ENCODE measurements at places on chromosomes 3 and 15. TPM values are rescaled to one million over a fixed set of nuclear protein-coding genes. Genes with fewer than 3 reads are reported as not detected.

ATP8B4 gene
- total RNA-seq = 1.1 TPM

DNAH1 gene
- 0.99 TPM for total RNA-seq

NR2E3 gene
- 0.15 TPM for total RNA-seq

SEC22C gene
- total RNA-seq = 27.9 TPM

ACVR2B gene
- total RNA-seq = 3.0 TPM

CD96 gene
- total RNA-seq = not detected

TMIE gene
- 0.13 TPM for total RNA-seq

Data from A549 treated with RU486 at 1 μM for 4 hours (cell line).